ENCODE measurements at places on chromosomes 7 and 10.

GRCh38 chr7:135728136-135728669, at the start of gene SLC13A4:
TSS of gene SLC13A4 (minus strand) at chr7:135728186. CDS start at chr7:135727496, 690 bp downstream.
- no peak for DNase-seq

DNA sequence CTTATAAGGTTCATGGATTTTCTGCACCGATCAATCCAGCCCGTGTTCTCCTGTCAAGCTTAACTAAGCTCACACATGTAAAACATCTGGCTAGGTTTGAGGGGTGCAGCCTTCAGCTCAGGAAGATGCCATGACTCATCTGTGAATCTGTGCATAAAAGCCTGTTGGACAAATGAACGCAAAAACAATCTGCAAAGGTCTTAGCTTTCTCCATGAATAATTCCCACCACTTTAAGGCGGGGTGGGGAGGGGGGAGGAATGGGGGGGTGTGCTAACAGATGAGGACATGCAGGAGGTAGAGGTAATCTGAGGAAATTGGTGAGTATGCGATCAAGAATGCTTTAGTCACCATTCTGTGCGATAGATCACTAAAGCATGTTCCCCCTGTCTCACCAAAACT, 4.8 kb downstream of the DOCK4 start:
- no peak for DNase-seq

DNA sequence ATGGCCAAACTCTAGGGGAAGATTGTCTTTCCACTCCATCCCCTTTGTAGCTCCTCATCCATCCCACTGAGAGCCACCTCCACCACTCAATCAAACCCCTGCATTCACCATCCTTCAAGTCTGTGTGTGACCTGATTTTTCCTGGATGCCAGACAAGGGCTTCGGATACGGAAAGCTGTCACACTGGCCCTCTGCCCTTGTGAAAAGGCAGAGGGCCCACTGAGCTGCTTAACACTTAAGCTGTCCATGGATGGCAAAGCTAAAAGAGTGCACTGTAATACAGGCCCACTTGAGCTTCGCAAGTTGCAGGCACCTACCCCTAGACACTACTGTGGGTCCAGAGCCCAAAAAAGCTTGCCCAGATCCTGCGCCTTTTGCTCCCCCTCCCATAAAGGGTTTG, 237.2 kb downstream of the MAGI2 start:
- DNase-seq, result no peak

DNA sequence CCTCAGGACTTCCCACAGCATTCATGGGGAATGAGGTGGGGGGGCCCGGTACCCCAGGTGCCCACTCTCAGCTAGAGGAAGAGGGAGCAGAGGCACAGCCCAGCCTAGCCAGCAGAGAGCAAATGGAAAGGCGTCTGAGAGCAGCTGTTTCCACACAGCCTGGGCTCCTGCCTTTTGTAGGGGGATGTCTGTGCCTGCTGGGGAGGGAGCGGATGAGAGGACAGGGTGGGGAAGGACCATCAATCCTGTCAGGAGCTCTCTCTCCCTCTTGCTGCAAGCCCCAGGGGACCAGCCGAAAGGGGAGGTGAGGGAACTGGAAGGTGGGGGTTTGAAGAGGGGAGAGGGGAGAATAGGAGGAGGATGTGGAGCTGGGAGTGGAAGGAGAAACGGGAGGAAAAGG, at the start of gene PKD2L1:
Gene PKD2L1 (minus strand): TSS at position 150 of the 400 bp plus-strand sequence. CDS start 125 bp downstream, at position 25.
- DNase-seq, result no peak

DNA sequence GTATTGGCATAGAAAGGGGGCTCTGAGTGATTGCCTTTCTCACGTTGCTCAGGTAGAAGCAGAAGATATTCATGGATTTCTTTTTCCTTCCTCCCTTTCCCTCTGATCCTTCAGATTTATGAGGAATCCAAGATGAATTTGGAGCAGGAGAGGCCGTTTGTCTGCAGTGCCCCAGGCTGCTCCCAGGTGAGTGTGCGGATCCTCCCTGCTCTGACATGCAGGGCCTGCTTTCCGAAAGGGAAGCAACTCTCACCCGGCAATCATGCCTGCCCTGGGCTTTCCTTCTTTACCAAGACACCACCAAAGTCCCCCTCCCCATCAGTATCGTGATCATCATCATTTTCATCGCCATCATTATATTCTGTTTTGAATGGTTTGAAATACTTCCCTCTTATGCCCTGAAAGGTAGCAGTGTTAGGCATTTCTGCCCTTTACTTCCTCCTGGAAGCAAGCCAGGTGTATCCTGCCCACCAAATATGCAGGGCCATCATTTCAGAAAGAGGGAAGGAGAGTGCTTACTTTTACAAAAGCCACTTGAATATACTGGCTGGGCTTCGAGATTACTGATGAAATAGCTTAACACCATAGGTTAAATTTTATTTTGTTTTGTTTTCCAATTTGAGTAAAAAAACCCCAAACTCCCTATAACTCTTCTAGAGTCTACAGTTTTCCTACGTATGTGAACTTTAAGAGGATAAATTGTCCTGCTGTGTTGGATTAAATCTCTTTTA, 75.9 kb downstream of the CREB5 start:
- no peak for DNase-seq

Measured in CD4-positive, alpha-beta T cell treated with Interleukin-6 at 100 ng/mL for 8 hours (primary cell).